Fibroblast of skin of right biceps (primary cell): ENCODE measurements at places on chromosomes 16 and 17.

DNA sequence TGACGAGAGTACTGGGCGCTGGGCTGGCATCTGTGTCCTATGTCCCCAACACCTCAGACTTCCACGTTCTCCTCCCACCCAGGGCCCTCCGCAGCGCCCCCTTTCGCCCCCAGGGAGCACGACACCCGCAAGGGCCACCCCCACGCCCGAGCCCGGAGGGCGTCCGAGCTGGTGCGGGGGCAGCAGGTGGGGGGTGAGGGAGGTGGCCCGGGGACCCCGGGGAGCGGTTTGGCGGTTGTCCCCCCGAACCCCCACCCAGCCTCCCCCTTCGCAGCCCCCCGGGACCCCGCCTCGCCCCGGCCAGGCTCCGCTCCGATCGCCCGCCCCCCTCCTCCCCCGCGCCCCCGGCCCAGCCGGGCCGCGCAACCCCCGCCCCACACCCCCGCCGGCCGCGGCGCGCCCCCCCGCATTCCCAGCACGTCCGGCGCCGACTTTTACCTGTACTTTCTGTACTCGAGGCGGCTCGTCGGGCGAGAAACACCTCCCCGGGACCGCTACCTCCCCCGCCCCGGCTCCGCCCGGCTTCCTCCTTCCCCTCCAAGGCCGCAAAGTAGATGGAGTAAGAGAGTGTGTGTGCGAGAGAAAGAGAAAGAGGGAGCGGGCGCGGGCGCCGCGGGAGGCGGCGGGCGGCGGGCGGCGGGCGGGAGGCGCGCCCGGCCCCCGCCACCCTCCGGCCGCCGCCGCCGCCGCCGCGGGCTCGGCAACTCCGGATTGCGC, 901 bp downstream of the CDYL2 start:
- DNase-seq, result peak; percentile 28

DNA sequence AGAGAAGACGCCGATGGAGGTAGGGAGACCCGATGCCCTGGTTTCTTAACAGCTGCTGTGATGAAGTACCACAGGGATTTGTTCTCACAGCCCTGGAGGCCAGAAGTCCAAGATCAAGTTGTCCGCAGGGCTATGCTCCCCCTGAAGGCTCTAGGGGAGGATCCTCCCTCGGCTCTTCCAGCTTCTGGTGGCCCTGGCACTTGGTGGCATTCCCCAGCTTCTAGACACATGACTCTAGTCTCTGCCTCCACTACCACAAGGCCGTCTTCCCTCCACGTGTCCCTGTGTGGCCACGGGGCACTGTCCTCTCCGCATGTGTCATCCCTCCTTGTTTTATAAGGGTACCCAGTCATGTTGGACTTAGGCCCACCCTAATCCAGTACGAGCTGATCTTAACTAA, 375.2 kb downstream of the SLC39A11 start:
- no peak for DNase-seq

DNA sequence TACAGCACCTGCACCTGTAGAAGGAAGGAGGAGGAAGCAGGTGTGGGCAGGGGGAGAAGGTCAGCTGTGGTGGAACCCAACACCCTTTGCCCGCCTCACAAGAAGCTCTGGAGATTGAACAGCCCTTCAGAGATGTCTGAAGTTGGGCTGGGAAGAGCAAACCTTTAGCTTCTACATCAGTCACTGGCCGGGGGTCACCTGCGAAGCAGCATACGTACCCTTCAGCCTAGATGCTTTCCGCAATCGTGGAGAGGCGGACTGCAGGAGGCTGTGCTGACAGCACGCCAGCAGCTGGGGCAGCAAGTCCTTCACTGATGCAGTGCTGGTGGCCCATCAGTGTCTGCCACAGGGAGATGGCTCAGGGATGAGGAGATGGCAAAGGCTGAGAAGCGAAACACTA, 5.2 kb upstream of the HS3ST3B1 start:
- DNase-seq, result no peak

GRCh38 chr17:57553991-57554825, 190.9 kb downstream of the CCDC182 start:
- peak; percentile 52 for DNase-seq

DNA sequence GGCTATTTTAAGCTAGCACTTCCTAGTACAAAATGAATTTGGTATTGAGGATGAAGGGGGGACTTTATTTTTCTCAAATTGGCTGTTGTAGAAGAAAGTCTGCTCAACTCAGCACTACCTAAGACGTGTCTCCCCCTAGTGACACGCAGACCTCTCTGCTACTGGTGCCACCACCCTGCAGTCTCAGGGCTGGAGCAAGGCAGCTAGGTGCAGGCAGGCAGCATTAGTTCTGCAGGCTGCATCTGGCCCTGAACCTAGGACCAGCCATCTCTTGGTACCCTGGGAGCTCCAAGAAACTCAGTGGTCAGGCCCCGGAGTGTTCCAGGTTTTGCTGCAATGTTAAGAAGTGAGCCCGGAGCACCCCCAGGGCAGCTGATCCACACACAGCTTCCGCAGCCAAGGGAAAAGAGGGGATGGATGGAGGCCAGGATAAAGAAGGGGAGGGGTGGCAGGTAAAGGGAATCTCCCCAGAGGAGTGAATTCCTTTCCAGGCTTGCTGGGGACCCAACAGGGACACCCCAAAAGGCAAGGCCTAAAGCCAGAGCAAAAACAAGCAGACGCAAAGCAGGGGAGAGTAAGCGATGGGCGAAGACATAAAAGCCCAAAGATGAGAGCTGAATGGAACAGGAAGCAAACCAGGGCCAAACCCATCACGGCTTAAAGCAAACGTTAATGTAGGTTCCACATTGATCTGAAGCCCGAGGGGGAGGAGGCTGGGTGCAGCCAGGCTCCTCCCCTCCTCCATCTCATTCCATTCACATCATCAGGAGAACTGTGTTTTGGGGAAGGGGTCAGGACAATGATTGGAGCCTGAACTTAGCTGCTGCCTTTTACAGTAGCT, 200.5 kb downstream of the ZFHX3 start:
- DNase-seq, result peak; percentile 47

GRCh38 chr16:68762996-68763756, 26.1 kb downstream of the CDH1 start:
- DNase-seq, result peak; percentile 49

DNA sequence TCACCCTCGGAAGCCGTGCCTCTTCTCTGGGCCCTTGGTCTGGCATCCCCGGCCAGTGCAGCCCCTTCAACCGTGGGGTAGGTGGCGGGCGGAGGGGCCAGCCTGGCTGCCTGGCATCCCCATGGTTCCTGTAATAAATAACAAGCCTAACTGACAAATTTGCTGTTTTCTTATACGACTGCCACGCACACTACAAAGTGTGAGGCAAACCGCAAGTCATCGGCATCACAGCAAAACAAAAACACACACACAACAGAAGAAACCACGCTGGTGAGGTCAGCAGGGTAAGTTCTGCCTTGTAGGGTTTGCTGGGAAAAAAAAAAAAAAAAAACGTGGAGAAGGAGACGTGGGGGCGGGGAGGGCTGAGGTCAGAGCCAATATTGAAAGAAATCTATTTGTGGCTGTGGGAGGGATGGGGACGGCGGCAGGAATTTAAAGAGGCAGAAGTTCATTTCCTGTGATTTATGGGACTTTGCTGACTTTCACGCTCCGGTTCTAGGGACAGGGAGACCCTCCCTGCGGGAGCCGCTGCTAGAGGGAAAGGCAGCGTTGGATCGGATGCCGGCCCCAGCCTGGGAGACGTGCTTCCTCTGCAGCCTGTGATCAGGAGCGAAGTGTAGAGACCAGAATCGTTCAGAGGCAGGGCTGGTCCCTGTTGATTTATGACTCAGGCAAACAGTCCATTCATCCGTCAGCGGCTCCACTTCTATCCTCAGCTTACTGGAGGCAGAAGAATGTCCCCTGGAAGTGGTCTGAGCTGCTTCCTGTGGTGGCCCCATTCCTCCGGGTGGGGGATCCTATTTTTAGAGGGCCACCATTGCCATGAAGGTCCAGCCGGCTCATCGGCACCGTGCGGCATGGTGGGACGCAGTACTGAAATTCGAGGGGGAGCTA, 162.8 kb downstream of the FOXL1 start:
- peak; percentile 97 for DNase-seq
